ENCODE measurements at places on chromosomes 7 and 10.

GRCh38 chr7:7736671-7737070 lies 18.3 kb upstream of the RPA3 start:
- DNase-seq, result no peak

GRCh38 chr10:51301644-51302043 lies 227.4 kb downstream of the PRKG1 start:
- DNase-seq, result no peak

- no peak for DNase-seq
Observed at GRCh38 chr10:22477334-22478287, 132.3 kb downstream of the SPAG6 start.

DNA sequence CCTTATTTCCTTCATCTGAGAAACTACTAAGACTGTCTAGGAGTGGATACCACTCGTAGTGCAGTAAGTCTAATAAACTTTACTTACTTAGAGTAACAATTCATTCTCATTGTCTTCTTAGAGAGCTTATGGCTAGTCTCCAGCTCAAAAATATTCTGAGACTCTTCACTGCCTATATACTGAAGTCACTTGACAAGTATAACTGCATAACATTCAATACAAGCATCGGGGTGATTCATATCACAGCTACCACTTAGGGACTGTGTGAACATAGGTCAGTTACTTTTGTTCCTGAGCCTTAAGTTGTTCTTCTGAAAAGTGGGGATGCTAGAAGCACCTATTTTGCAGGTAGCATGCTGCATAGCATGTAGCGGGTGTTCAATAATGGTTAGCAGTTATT lies 111.0 kb downstream of the HTR7 start:
- DNase-seq, result no peak

- no peak for DNase-seq
Observed at GRCh38 chr10:105770524-105771212, 1129.6 kb downstream of the SORCS3 start.

- DNase-seq, result no peak
Observed at GRCh38 chr10:30804478-30805055, 175.0 kb upstream of the LYZL2 start.

- no peak for DNase-seq
Observed at GRCh38 chr7:122896509-122896908, 10.2 kb upstream of the CADPS2 start.

DNA sequence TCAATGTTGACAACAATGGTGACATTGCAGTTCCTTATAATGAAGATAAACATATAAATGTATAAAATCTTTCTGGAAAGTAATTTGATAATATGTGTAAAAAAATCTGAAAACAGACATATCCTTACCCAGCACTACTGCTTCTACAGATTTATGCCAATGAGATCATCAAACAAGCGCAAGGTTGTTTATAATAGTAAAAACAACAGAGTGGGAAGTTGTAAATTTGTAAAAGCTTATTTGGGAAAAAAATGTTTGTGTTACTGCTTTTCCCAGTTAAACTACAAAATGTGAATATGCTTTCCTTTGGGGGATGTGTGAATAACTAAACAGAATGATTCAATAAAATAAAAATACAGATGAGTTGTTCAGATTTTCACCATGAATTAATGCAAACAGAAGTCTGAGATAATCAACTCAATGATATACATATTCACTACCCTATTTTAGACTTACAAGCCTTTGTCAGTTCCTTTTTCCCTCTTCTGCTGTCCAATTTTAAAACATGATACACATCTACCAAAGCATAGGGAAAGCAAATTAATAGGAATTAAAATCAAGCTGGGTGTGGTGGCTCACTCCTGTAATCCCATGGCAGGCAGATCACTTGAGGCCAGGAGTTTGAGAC lies 82.1 kb downstream of the USP6NL start:
- DNase-seq, result no peak

- no peak for DNase-seq
Observed at GRCh38 chr7:39317107-39317506, 249.1 kb upstream of the YAE1 start.

DNA sequence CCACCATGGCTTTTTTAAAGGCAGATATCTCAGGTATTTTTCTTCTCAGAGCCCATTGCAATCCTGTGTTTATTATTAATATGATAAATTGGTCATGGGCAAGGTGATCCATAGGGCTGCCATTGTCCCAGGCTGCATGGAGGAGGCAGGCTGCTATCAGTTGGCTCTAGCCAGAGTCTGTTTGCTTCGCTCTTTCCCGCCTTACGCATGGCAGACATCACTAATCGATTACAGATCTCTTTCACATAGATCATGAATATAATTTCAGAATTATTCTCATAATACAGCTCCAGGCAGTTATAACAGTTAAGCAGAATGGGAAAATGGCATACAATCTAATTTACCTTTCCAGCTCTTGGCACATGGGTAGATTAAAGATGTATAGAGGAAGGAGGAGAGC lies 30.4 kb upstream of the HABP2 start:
- no peak for DNase-seq

GRCh38 chr10:108684431-108684830 lies 1238.9 kb downstream of the XPNPEP1 start:
- DNase-seq, result no peak

GRCh38 chr7:14698239-14698638 lies 204.3 kb downstream of the DGKB start:
- no peak for DNase-seq

DNA sequence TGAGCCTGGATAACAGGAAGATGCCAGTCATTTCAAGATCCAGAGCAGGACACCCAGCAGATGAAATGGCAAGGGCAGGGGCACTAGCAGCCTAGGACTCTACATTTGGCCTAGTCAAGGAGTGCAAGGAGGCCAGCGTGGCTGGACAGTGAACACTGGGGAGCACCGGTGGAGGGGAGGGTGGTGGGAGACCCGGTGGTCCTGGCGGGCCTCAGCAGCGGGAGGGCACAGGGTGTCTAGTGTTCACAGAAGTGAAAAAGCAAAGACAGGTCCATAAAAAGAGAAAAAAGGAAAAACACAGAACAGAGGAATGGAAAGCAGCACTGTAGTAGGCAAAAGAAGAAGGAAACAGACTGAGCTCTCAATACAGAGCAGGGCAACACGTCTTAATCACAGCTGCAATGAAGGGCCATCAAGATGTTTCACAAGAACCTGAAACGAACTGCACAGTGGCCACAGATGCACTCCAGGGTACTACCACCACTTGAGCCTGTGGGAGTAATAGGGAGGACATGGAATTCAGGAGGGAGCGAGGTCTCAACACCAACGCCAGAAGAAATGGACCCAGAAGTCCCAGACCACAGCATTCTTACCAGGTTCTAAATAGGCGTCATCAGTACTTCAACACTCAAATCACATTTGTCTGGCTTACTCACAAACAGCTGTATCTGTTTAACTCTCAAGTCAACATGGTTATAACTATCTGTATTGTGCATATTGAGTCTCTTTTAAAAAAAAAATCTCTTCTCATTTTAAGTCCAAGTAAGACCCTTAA lies 573.7 kb downstream of the PARD3 start:
- DNase-seq, result no peak

GRCh38 chr10:58704671-58705141 lies 192.0 kb downstream of the BICC1 start:
- no peak for DNase-seq

GRCh38 chr10:131587976-131588680 lies 276.6 kb upstream of the TCERG1L start:
- DNase-seq, result no peak

DNA sequence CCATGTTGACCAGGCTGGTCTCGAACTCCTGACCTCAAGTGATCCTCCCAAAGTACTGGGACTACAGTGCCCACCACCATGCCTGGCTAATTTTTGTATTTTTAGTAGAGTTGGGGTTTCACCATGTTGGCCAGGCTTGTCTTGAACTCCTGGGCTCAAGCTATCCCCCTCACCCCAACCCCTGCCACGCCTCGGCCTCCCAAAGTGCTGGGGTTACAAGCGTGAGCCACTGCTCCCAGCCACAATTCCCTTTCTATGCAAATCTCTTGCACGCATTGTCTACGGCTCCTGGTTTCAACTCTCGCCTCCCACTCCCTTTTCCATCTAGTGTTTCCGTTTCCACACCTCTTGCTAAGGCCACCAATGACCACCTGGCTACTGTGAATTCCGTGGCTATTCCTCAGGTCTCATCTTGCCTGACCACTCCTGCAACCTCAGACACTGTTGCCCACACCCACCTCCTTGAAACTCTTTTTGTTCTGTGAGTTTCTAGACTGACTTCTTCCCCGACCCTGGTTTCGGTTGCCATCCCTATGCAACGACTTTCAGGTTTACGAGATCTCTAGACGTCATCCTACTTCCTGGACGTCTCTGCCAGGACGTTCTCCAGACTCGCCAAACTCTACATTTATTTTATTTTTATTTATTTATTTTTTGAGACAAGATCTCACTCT lies 3.4 kb downstream of the CLDN3 start:
- DNase-seq, result no peak

GRCh38 chr7:158419238-158419785 lies 168.3 kb downstream of the PTPRN2 start:
- DNase-seq, result no peak

DNA sequence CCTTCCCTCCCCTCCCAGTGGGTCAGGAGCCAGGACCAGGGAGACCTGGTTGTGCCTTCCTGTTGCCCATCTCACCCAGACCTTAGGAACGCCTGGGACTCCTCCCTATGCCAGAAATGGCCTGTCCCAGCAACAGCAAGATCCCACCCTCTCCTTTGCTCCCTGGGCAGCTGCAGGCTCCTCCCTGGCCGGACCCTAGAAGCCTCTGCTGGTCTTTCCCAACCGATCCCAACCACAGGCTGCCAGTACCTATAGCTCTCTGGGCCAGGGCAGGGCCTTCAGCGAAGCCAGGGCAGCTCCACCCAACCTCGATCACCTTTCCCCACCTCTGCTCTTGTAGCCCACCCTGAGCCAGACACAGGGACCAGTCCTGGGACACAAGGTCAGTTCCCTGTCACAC lies 21.9 kb downstream of the LDB3 start:
- no peak for DNase-seq

DNA sequence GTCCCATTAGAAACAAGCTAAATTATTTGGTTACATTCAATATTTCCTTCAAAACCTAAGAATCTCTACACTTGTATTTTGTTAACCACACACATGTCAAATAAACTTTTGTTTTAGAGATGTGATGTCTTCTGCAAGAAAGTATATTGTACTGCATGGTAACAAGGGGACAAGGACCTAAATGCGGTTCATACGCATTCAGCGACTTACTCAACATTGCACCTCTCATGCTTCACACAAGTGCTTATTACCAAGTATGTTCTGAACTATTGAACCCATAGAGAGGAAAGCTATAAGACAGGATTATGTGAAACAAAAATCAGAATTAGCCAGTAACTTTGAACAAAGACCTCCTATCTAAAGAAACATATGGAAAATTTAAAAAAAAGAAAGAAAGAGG lies 68.3 kb downstream of the CREB5 start:
- DNase-seq, result no peak

DNA sequence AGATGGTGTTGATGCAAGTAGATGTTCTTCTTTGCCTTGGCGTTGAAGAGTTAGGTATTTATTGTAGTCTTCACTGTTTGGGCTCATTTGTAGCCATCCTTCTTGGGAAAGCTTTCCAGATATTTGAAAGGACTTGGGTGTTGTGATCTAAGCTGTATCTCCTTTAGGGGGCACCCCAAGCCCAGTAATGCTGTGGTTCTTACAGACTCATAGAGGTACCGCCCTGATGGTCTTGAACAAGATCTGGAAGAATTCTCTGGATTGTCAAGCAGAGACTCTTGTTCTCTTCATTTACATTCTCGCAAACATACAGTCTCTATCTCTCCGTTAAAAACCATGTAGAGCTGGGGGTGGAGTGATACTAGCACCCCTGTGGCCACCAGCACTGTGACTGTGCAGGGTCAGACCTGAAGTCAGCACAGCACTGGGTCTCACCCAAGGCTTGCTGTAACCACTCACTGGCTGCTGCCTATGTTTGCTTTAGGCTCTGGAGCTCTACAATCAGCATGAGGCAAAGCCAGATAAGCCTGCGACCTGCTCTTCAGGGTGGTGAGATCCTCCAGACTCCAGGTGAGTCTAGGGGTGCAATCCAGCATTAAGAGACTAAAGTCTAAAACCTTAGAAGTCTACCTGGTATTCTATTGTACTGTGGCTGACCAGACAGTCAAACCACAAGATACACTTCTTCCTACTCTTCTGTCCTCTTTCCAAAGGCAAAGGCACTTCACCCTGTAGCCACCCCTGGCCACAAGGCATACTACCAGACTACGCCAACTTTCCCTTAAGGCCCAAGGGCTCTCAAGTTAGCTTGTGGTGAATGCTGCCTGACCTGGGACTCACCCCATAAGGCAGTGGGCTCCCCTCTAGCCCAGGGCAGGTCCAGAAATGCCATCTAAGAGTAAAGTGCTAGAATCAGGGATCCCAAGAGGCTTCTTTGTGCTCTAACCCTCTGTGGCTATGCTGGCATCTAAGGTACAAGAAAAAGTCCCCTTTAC lies 209.7 kb upstream of the TMEM196 start:
- DNase-seq, result no peak

DNA sequence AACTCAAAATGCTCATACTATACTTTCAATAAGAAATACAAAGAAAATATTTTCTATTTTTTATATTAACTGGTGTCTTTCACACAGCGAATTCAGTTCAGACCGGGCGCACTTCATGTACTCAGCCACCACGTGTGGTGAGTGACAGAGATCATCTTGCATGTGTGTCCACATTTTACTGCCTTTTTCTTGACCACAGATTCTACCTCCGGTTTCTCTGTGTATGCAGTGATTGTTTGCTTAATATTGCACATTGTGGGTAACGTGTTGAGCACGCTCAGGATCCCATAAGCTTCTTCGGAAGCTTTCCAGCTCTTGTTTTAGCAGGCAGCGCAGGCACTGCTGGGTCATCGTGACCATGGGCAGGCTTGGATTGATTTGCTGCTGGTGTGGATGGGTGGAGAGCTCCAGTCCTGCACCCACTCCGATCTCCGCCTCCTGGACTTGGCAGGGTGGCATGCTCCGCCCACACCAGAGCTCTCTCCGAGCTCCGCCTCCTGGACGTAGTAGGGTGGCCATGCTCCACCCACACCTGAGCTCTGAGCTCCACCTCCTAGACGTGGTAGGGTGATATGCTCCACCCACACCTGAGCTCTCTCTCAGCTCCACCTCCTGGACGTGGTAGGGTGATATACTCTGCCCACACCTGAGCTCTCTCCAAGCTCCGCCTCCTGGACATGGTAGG lies 253.3 kb downstream of the DIP2C start:
- no peak for DNase-seq

DNA sequence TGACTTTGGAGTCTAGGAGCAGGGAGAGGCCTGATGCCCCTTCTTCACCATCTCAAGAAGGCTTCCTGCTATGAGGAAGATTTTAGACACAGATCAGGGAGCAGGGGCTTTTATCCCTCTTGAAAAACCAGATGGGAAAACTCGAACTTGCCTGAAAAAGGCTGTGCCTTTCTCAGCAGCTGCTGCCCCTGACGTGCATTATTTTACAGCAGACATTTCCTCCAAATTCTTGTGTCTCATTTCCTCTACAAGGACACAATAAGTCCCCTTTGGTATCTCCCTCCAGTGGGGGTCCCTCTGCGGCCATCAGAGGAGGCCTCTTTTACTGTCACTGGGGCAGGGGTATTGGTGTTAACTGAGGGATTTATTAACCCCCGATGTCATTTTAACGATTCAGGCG lies 38.0 kb upstream of the AQP1 start:
- DNase-seq, result no peak

- DNase-seq, result no peak
Observed at GRCh38 chr7:7984424-7984823, 15.8 kb downstream of the GLCCI1 start.
